ENCODE measurements at places on chromosomes 1 and 21. TPM values are rescaled to one million over a fixed set of nuclear protein-coding genes. Genes with fewer than 3 reads are reported as not detected.

DNA sequence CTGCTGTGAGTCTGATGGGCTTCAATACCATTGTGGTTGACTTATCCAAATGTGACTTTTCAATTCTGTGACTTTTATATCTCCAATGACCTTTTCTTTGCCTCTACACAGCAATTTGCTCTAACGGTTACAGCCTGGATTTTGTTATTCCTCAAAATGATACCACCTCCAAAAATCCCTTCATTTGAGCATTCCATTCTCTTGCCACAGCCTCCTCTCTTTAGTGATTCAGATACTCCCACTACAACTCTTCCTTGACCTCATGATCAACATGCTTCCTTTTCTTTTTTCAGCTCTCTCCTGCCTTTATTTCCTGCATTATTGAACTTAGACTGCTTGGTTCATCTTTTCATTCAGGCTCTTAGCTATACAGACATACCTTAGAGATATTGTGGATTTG, 16.6 kb upstream of the IL19 start:
- H3K4me3 ChIP-seq = no peak overlapping the region
- no peak for DNase-seq
- H3K27me3 ChIP-seq = no peaks in the 10 kb centered on the region
- H3K27ac ChIP-seq = no peak overlapping the region
- no peaks in the 10 kb centered on the region for H3K36me3 ChIP-seq

C1QC gene
- 126 TPM for total RNA-seq

- no peak for DNase-seq
- no peaks in the 10 kb centered on the region for H3K27me3 ChIP-seq
- no peak overlapping the region for H3K27ac ChIP-seq
- no peaks in the 10 kb centered on the region for H3K4me1 ChIP-seq
- H3K36me3 ChIP-seq = no peaks in the 10 kb centered on the region
Observed at GRCh38 chr1:24909388-24909898, 20.6 kb downstream of the RUNX3 start.

DNA sequence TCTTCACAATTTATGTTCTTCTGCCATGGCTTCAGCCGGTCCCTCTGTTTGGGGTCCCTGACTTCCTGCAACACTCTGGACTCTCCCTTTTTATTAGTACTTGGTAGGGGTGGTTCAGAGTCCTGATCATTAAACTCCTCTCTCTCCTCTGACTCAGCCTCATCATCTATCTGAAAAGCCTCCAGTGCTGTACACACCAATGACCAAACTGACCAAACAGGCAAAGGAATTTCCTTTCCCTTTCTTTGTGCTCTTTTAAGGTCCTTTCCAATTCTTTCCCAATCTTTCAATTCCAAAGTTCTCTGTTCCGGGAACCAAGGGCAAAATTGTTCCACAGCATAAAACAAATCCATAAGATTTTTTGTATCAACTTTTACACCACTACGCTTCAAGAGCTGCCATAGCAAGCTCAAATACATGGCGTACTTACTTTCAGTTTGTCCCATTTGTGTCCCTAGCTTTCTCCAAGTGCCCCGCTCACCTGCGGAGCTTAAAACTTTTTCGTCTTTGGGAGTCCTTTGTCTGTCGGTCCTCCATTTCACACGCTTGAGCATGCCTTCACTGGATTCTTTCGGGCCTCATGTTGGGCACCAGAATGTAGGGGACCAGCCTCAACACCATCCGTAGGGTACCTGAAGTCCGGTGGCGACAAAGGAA, 9.6 kb downstream of the DAP3 start:
- DNase-seq = no peak
- H3K4me1 ChIP-seq = no peaks in the 10 kb centered on the region
- no peak overlapping the region for H3K4me3 ChIP-seq
- H3K27ac ChIP-seq = no peak overlapping the region
- no peaks in the 10 kb centered on the region for H3K36me3 ChIP-seq
- H3K27me3 ChIP-seq = no peaks in the 10 kb centered on the region

EPHX1 gene
- total RNA-seq = 66.0 TPM

DNA sequence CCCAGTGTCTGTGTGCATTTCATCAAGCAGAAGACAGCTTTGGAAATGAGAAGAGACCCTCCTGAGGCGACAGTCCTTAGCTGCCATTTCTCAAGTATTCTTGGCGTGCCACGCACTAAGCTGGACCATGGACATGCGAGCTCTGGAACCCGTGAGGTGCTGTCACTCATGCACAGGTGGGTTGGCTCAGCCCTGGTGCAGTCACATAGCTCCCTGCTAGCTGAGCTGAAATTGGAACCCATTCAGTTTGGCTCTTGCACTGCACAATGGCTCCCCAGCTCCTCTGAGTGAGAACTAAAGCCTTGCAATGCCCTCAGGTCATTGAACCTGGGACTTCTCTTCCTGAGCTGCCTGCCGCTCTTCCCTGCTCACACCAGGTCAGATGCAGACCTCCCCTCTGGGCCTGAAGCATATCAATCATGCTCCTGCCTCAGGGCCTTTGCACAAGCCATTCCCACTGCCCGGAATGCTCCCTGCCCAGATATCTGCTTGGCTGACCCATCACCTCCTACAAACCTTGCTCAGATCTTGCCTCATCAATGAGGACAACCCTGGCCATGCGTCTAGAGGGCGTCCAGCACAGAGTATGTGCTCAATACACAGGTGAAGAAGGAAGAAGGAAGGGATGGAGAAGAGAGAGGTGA, 6.3 kb upstream of the SRARP start:
- H3K4me1 ChIP-seq = no peaks in the 10 kb centered on the region
- H3K27ac ChIP-seq = no peak overlapping the region
- no peak overlapping the region for H3K4me3 ChIP-seq

- no peak overlapping the region for H3K27ac ChIP-seq
- no peak for DNase-seq
- no peaks in the 10 kb centered on the region for H3K36me3 ChIP-seq
Observed at GRCh38 chr1:28441674-28442073, 64.2 kb upstream of the RCC1 start.

- H3K27ac ChIP-seq = no peak overlapping the region
- H3K4me1 ChIP-seq = no peaks in the 10 kb centered on the region
- no peak for DNase-seq
- no peaks in the 10 kb centered on the region for H3K36me3 ChIP-seq
- H3K27me3 ChIP-seq = no peaks in the 10 kb centered on the region
Observed at GRCh38 chr1:90394247-90394646, 322.9 kb downstream of the BARHL2 start.

UTS2 gene
- total RNA-seq = not detected
